ENCODE measurements at places on chromosomes 7 and 10.

GRCh38 chr7:43834463-43835251 is 34.7 kb downstream of the MRPS24 start:
- DNase-seq, result no peak

DNA sequence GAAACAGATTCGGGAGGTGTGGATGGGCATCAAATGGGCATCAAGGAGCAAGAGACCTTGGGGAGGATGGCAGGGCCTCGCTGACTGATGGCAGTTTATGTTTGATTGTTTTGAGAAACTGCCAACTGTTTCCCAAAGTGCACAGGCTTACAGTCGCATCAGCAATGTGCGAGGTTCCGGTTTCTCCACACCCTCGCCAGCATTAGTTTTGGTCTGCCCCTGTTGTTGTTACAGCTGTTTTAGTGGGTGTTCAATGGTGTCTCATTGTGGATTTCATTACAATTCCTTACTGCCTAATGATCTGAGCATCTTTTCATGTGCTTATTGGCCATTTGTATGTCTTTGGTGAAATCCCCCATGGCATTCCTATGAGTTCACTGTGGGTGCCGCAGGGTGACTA is 24.4 kb downstream of the AKR1E2 start:
- DNase-seq, result no peak

DNA sequence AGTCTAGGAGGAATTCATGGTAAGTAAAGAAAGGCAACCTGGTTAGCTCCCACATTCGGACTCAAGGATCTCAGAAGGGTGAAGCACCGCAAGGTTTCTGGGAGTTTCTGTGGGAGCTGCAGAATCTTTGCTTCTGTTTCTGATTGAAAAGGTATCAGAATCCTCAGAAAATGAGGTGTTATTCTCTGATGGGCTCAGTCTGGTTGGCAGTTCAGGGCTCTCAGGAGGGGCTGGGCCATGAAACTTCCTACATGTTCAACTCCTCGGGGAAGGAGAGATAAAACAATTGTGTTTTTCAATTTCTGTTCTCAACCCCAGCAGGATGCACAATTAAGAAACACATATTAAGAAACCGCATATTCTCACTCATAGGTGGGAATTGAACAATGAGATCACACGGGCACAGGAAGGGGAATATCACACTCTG is 9.1 kb downstream of the OR2A7 start:
- no peak for DNase-seq

DNA sequence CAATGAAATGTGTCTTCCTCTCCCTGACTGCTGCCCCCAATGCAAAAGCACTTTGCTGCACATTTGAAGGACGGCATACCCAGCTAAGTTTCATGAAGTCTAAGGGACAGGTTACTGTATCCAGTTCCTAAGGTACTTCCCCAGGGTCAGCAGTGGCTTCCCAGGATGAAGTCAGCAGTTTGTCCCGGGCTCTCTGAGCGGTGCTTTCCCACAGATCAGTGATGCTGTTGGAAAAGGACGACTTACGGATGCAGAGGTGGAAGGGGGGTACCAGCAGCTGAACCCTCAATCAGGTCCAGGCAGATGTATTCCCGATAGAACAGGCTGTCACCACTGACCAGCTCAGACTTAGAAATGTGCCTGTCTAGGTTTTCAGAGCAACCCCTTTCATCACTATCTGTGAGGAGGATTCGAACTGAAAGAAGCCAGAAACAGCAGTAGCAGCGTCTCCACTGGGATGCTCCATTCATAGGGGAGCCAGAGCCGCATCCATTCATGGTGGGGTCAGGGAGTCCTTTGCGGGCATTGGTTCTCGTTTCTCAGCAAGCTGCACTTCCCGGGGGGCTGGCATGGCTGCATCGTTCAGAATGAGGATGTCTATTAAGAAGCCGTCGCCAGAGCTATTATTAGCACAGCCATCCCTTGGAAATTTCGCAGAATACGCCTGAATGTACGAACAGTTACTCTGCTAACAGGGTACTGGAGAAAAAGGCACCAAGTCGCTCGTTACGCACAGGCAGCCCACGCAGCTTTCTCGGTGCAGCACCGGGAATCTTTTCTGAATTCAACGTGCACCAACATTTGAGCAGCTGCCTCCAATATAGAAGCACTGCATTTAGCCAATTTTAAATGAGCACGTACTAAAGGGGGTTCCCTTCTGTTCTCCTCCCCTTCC is 303.7 kb downstream of the PRPF18 start:
- no peak for DNase-seq

- no peak for DNase-seq
Observed at GRCh38 chr7:6172910-6173295, 99.5 kb downstream of the CYTH3 start.

- no peak for DNase-seq
Observed at GRCh38 chr7:143434660-143435059, 8.6 kb upstream of the TAS2R60 start.

- no peak for DNase-seq
Observed at GRCh38 chr10:33193701-33194521, 140.6 kb downstream of the NRP1 start.

DNA sequence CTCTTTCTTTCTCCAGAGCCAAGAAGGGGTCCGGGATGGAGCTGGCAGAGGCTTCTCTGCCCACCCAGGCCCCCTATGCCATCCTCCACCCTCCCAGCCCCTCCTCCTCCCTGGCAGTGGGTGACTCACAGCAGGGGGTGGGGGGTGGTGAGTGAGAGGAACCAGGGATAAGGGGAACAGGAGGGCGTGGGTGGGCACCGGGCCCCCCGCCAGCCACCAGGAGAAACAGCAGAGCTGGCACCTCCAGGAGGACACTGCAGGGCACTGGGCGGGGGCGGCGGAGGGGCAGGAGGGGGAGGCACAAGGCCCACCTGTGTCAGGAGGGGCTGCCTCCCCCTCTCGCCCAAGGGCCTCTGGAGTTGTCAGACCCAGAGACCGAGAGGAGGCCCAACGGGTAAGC is 56.0 kb downstream of the CAMK2B start:
- DNase-seq, result no peak

All from stimulated activated CD8-positive, alpha-beta memory T cell treated with anti-CD3 and anti-CD28 coated beads, Interleukin-4, amount 100 ng/mL, for 1 hour (primary cell).